Heart left ventricle (tissue), 16 donors: ENCODE measurements at places on chromosomes 12 and 14. TPM values are rescaled to one million over a fixed set of nuclear protein-coding genes. Genes with fewer than 3 reads are reported as not detected.
A peak's percentile ranks its signal among the peaks of the same experiment; 100 is the strongest.

TAS2R7 gene
- not detected for total RNA-seq

BIN2 gene
- 23.8 TPM for total RNA-seq

KRT73 gene
- total RNA-seq: not detected

FBXO33 gene
- 4.4 TPM for total RNA-seq

INSM2 gene
- not detected for total RNA-seq

BRAP gene
- total RNA-seq: 13.1 TPM

DNA sequence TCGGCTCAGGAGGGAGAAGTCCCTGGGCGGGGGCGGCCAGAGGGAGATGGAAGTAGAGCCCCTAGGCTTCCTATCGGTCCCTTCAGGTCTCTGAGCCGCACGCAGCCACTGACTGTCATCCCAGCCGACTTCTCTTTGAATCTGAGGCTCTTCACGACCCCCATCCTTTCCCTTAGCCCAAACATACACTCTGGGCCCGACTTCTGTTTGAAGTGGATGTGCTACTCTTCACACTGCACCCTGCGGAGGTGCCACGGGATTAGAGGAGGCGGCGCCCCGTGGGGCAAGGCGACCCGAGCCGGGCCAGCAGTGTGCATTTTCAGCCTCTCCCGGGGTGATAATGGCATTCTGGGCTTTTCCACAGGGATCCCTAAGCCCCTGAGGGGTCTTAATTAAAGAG lies 6.0 kb upstream of the DACT1 start:
- no peaks in the 10 kb centered on the region for H3K27me3 ChIP-seq
- no peaks in the 10 kb centered on the region for H3K4me1 ChIP-seq
- no peaks in the 10 kb centered on the region for H3K36me3 ChIP-seq
- no peak overlapping the region for H3K4me3 ChIP-seq

DNA sequence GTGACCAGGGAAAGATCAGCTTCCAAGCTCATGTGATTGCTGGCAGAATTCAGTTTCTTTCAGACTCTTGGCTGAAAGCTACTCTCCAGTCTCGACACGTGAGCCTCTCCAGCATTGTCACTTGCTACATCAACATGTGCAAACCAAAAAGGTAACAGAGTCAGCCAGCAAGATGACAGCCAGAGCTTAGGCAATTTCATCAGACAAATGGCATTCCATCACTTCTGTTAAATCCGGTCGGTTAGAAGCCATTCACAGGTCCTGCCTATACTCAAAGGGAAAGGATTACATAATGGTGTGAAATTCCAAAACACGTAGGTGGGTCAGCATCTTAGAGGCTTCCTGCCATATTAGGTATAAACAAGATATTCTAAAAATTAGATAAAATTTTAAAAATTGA lies 700.9 kb downstream of the AACS start:
- H3K27me3 ChIP-seq: no peaks in the 10 kb centered on the region
- no peaks in the 10 kb centered on the region for H3K36me3 ChIP-seq
- H3K4me1 ChIP-seq: no peaks in the 10 kb centered on the region
- no peak overlapping the region for H3K4me3 ChIP-seq
- no peak overlapping the region for H3K27ac ChIP-seq

GRCh38 chr12:20272161-20272560 lies 96.2 kb upstream of the PDE3A start:
- DNase-seq: no peak
- H3K36me3 ChIP-seq: no peaks in the 10 kb centered on the region
- H3K27ac ChIP-seq: peak overlapping the region; percentile 72
- no peak overlapping the region for H3K4me3 ChIP-seq

DNA sequence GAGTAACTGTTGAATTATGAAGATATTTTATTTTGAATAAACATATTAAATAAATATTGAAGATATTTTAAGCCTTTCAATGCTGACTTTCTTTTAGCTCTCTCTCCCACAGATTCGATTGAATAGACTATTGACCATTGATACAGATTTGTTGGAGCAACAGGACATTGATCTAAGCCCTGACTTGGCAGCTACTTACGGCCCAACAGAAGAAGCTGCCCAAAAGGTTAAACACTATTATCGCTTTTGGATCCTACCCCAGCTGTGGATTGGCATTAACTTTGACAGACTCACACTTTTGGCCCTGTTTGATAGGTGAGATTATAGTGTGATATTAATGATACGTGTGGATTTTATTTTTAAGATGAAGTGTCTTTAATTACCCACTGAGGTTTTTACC lies 105.6 kb downstream of the PCNX1 start:
- no peak for DNase-seq
- H3K4me3 ChIP-seq: no peak overlapping the region
- H3K27ac ChIP-seq: no peak overlapping the region
- H3K27me3 ChIP-seq: no peaks in the 10 kb centered on the region
- H3K4me1 ChIP-seq: no peaks in the 10 kb centered on the region
- H3K36me3 ChIP-seq: no peaks in the 10 kb centered on the region

DNA sequence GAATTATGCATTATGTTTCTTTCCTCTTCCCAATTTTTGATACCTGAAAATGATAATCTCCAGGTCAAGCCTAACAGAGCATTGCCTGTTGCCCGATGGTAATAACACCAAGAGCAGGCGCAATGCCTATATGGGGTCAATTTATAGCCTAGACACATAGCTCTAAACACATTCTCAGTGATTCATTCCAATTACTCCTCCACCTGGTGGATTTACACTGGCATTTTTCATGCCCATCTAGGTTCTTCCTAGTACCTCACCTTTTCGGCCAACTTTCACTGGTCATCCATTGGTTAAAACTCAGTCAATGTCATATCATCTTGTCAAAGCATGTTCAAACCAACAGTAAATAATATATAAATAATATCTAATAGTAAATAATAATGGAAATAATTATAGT lies 53.1 kb downstream of the EIF2S3B start:
- H3K27ac ChIP-seq: no peak overlapping the region
- H3K4me3 ChIP-seq: no peak overlapping the region
- no peaks in the 10 kb centered on the region for H3K36me3 ChIP-seq
- no peaks in the 10 kb centered on the region for H3K27me3 ChIP-seq

- H3K4me1 ChIP-seq: peaks cover 28% of the 10 kb centered on the region
- no peak for DNase-seq
- peaks cover 5% of the 10 kb centered on the region for H3K36me3 ChIP-seq
Measured at GRCh38 chr12:122412851-122413433, 9.5 kb downstream of the CLIP1 start.
